Erythroblast (primary cell): ENCODE measurements at places on chromosomes 7 and 10.

- no peak for DNase-seq
Observed at GRCh38 chr10:10644676-10645385, 372.8 kb upstream of the CELF2 start.

- no peak for DNase-seq
Observed at GRCh38 chr10:110437761-110438341, 59.9 kb upstream of the DUSP5 start.

- no peak for DNase-seq
Observed at GRCh38 chr10:60069311-60069710, 163.0 kb upstream of the CCDC6 start.

DNA sequence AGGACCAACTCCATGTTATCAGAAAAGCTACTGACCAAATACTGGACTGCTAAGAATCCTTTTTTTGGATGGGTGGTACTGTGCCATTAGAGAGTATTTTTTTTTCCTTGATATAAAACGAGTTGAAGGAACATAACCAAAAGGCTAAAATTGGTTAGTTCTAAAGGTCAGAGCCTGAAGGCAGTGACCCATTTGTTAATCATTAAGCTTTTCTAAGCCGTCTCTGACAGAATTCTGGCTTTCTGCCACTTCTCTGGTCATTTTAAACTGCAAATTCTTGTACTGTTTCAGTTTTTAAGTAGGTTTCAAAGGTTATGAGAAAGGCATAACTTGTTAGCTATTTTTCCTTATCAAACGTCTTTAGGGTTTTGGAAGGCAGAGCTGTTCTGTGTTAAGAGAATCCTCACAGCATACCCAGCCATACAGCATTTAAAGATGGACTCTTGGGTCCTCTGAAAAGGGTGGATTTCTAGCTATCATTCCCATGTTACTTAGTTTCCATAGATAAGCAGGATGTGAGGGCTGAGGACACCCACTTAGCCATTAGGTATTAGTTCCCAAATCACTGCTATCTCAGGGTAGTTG, 196.8 kb downstream of the RNLS start:
- DNase-seq, result no peak

- DNase-seq, result no peak
Observed at GRCh38 chr7:27952456-27953285, 212.7 kb downstream of the TAX1BP1 start.

DNA sequence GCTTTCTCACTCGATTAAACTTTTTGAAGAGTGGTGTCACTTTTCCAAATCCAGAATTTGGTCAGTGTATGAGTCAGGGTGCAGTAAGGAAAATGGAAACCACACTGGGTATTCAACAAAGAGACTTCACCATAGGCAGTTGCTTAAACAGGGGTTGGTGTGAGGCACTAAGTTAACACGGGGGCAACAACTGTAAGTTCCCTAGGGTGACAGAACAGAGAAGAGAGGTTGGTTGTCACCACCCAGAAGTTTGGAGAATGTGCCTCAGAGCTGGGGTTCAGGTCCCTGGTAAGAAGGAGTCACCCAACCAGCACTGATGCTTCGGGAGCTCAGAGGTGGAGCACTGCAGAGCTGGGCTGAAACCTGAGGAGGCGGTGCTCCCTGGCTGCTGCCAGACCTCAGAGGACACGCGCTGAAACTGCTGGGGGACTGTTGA, 170.4 kb downstream of the ARID5B start:
- DNase-seq, result no peak
